ENCODE measurements at places on chromosomes 5 and 9.

- DNase-seq = peak; percentile 83
These were observed 42.3 kb upstream of the MUSK start for GRCh38 chr9:110626101-110626829.

GRCh38 chr9:126991183-126991582, 76.6 kb downstream of the RALGPS1 start:
- DNase-seq = no peak

DNA sequence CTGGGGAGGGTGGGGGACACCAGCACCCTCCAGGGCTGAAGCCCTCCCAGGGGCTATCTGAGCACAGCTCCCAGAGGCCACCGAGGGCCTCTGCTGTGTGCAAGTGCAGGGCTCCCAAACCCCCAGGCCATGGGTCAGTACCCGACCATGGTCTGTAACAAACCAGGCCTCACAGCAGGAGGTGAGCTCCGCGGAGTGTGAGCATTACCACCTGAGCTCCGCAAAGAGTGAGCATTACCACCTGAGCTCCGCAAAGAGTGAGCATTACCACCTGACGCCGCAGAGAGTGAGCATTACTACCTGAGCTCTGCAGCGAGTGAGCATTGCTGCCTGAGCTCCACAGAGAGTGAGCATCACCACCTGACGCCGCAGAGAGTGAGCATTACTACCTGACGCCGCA, 152.9 kb upstream of the IRX2 start:
- DNase-seq = no peak

GRCh38 chr9:134178768-134179551, 14.6 kb upstream of the RNU6ATAC start:
- DNase-seq = no peak

DNA sequence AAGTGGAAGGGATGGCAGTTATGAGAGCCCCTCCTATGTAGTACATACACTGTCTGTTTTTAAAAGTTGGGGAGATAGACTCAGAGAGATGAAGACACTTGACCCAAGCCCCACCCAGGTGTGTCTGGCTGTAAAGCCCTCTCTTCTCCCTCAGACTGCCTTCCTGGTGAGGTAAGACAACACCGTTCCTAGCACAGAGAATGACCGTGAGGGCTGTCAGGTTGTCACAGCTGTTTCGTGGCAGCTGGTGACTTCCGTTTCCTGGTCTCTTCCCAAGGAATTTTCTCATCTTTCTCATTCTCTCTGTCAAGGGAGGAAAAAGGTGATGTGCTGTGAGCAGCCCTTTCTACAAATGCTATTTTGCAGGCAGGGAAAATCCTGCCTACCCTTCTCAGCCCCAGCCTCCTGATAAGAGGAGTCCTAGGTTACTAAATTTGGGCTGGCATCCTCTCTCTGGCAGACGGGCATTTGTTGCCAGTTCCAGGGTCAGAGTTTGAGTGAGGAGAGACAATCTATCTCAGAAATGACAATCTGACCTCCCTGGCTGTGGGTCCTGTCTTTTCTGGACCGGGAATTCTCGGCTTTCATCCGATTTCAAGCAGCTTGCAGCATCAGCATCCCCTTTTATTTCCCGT, 263.5 kb upstream of the PANK3 start:
- DNase-seq = no peak

DNA sequence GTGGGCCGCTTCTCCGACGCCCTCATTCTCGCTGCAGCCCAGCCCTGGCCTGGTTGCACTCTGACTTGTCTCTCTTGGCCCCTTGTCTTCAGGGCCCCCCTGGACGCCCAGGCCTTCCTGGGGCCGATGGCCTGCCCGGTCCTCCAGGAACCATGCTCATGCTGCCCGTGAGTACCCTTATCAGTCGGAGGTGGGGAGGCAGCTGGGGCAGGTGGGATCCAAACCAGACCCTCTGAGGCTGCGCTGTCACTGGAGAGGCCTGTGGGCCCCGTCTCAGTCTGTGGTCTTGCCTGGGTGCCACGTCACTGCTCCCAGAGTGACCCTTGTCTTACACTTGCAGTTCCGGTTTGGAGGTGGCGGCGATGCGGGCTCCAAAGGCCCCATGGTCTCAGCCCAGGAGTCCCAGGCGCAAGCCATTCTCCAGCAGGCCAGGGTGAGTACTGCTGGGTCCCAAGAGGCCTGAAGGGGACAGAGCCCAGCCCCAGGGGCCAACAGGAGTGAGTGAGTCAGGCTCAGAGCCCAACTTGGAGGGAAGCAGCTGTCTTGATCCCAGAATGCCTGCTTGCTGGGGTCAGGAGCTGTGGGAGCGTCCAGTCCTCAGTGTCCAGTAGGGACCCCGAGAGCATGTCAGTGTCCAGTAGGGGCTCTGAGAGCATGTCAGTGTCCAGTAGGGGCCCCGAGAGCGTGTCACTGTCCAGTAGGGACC, 109.0 kb downstream of the COL5A1 start:
- no peak for DNase-seq

DNA sequence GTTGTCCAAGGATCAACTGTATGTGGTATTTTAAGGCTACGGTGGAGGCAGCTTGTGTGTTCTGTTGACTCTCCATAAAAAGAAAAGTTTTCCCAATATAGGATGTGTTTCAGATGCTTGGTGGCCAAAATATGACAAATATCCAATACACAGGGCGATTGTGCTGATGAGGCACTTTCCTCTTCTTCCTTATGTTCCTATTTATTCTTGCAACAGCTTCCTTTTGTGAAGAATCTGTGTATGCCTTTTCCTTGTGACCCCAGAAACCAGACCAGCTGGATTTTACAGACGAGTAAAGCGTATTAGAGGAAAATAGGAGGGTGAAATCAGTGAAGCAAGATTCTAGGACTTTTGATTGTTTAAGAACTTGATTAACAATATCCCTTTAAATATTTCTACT, 452.0 kb downstream of the DMAC1 start:
- DNase-seq = no peak

DNA sequence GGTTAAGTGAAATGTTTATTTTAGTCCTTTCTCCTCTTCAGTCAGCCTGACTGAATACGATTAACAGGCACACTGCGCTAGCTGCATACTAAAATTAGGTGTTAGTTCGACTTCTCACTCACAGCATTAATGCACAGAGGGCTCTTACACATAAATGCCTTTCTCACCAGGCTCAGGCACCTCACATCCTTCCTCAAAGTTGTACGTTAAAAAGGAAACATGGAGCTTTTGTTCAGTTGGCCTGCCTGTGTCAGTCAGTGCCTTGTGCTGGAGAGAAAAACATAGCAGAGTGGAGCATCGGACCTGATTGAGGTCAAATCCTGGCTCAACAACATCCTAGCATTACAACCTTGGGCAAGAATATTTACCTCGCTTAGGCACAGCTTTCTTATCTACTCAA, 236.0 kb upstream of the ZNF462 start:
- no peak for DNase-seq

DNA sequence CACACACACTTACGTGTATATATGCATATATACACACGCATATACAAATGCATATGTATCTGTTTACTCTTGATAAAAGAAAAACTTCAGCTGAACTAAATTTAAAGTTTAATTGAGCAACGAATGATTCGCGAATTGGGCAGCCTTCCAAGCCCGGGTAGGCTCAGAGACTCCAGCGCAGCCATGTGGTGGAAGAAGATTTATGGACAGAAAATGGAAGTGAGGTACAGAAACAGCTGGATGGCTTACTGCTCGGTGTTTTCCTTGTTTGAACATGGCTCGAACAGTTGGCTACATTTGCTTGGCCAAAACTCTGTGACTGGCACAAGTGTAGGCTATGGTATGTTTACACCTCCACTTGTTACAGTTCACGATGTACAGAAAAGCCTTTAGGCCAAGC, 239.3 kb upstream of the PRDM9 start:
- DNase-seq = no peak

DNA sequence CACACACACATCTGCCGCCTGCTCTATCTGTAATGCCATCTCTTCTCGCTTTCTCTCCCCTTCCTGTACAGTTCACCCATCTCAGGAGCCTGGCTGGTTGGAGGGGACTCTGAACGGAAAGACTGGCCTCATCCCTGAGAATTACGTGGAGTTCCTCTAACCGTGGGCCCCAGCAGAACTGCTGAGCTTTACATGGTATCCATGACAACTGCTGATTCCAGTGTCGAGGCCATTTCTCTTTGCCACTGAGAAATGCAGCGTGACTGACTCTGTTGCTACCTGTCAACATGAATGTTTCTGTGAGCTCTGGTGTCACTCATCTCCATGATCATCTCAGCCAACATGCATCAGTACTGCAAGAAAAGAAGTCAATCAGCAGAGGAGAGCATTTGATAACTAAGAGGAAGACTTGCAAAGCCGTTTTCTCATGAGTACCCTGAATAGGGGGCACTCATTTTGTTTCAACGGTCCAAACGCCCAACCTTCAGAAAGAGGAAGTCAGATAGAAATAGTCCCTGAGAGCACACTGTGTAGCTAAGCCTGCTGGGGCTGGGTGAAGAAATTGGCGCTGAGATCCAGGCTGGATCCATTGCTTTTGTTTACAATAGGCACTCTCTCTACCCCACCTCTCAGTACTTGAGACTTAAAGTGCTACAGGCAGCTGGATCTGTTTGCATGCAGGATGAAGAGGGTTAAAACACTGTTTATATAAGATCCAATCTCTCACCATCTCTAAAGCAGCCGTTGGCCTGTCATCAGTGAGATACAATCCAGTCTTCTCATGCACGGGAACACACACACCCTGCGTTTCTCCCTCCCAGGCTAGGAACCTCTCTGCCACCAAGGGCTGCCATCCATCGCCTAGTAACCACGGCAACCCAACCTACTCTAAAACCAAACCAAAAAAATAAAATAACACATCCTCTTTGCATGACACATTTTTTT, 180.9 kb downstream of the NR3C1 start:
- DNase-seq = peak; percentile 40

GRCh38 chr5:107012371-107012770, 658.4 kb downstream of the EFNA5 start:
- DNase-seq = no peak

DNA sequence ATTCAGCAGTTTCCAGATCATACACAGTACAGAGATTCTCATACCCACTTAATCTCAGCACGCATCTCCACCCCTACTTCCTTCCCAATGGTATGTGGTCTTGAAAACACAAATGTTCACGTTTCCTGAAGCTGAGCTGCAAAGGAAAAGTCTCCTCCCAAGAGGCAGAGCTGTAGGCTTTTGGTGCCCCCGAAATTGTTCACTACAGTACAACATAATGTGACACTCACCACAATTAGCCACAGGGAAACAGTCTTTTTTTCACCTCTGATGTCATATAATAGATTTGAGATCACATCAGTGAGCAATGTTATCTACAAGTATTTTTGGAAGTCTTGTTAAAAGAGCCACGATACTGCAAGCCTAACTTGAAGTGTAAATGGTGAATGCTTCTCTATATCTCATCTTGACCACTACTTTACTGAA, 40.2 kb downstream of the NFIB start:
- DNase-seq = no peak

- no peak for DNase-seq
These were observed 24.3 kb upstream of the F2R start for GRCh38 chr5:76691467-76692273.

- no peak for DNase-seq
These were observed 2.8 kb downstream of the NR3C1 start for GRCh38 chr5:143400541-143401226.

DNA sequence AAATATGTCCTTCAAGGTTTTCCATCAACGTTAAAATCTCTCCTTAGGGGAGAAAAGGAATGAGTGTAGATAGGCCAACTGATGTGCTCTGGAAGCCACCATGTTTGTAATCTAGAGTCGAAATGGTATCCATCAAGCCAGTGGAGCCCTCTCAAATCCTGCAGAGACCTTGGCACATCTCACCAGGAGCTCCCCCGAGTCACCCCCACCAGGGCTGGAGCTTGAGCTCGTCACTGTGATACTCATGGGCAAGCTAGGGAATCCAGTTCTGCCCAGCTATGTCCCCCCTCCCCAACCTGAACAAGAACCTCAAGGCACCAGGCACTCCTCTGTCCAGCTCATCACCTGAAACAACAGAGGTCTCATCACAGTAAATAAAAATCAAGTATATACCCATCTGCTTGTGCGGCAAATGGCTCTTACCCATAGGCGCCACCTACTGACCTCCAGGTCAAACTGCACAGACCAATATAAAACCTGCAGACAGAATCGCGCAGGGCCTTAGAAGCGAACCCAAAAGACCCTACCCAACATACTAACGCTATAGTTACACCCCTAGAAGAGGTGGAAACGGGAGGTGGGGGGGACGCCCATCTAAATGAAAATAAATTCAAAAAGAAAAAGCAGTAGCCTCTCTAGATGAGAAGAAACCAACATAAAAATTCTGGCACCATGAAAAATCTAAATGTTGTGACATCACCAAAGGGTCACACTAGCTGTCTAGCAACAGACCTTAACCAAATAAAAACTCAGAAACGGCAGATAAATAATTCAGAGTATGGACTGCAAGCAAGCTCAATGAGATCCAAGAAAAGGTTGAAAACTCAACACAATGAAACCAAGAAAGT, 75.0 kb downstream of the TTC39B start:
- DNase-seq = no peak

DNA sequence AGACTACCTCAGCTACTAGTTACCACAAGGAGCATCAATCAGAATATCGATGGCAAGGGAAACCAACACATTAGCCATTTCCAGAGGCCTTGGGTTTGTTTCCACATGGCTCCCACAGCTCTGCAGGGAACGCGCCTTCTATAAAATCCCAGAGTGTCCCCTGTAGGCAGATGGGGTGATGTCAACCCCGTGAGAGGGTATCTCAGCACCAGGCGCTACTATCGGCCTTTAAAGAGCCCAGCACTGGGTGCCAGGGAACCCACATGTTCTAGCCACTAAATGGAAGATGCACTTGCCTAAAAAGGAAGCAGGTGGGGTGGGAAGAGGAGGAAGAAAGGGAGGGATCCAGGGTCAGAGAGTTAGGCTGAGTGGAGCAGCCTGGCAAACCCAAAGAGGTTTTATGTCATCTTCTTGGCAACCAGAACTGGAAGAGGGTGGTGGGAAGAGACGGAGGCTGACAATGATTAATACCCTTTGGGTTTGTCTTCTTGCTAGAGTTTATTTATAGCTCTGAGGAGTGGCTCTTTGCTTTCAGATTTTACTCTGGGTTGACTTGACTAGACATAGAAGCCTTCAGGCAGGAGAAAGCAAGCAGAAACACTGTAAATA, 19.9 kb downstream of the MACROH2A1 start:
- no peak for DNase-seq

DNA sequence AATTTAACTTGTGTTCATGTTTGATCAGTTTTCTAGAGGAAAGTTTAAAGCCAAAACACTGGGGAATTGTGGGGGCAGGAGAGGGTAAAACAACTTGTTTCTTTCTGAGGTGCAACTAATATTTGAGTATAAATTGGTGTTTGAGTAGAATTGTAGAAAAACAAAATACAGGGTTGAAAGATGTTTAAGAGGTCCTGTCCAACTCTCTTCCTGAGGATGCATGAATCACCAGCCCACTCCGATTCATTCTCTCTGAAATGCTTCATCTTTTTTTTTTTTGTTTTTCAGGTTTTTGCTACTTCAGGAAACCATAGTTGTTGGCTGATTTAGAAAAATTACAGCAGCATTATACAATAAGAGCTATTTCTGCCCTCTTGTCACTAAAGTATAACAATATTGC, 42.4 kb upstream of the TMC1 start:
- no peak for DNase-seq

All from T-helper 2 cell (primary cell).